Glomerular endothelial cell (primary cell): ENCODE measurements at places on chromosomes 16 and 17. TPM values are rescaled to one million over a fixed set of nuclear protein-coding genes. Genes with fewer than 3 reads are reported as not detected.

SPIRE2 gene
- total RNA-seq, result 1.6 and 3.3 TPM in 2 replicates

MC1R gene
- total RNA-seq, result 2.7 and 2.8 TPM in 2 replicates

PHF12 gene
- total RNA-seq, result 27.4 and 39.8 TPM in 2 replicates

TACO1 gene
- total RNA-seq, result 18.9 and 26.3 TPM in 2 replicates

CTRB2 gene
- total RNA-seq, result not detected in 2 replicates

TBC1D3C gene
- total RNA-seq, result not detected in 2 replicates

PRCD gene
- 0.58 and 1.8 TPM in 2 replicates for total RNA-seq
